ENCODE measurements at places on chromosomes 1 and 21.

GRCh38 chr1:80155371-80155770, 1148.8 kb upstream of the ADGRL4 start:
- H3K4me3 ChIP-seq: no peak overlapping the region
- no peaks in the 10 kb centered on the region for H3K4me1 ChIP-seq
- no peak overlapping the region for H3K27ac ChIP-seq
- no peaks in the 10 kb centered on the region for H3K36me3 ChIP-seq
- no peaks in the 10 kb centered on the region for H3K27me3 ChIP-seq

GRCh38 chr1:113291777-113292602, 98.3 kb upstream of the MAGI3 start:
- DNase-seq: no peak
- H3K4me1 ChIP-seq: no peaks in the 10 kb centered on the region
- no peaks in the 10 kb centered on the region for H3K36me3 ChIP-seq
- peaks cover 2% of the 10 kb centered on the region for H3K27me3 ChIP-seq

DNA sequence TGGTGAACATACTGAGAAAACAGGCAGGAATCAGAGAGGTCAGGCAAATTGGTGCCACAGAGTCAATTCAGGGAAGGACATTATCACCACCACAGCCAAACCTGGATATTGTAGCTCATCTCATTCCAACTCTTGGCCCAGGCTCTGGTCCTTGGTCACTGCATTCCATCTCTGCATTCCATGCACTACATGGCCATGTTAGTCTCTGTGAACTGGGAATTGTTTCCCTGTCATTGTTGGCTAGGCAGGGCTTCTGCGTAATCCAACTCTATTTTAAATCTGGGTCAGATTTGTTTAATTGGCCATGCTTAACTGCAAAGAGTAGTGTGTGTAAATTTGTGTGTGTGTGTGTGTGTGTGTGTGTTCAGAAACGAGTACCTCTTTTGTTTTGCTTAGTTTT, 837.6 kb upstream of the ADAMTS5 start:
- H3K4me3 ChIP-seq: no peak overlapping the region
- DNase-seq: no peak
- H3K27me3 ChIP-seq: no peaks in the 10 kb centered on the region
- no peaks in the 10 kb centered on the region for H3K36me3 ChIP-seq
- H3K4me1 ChIP-seq: no peaks in the 10 kb centered on the region

- H3K4me1 ChIP-seq: peaks cover 10% of the 10 kb centered on the region
- H3K27me3 ChIP-seq: no peaks in the 10 kb centered on the region
- no peak overlapping the region for H3K4me3 ChIP-seq
- no peak for DNase-seq
- 0 out of 2 replicates have a peak, but pooled peaks cover 4% of the 10 kb centered on the region for H3K36me3 ChIP-seq
Observed at GRCh38 chr1:212721388-212722247, 22.0 kb upstream of the BATF3 start.

DNA sequence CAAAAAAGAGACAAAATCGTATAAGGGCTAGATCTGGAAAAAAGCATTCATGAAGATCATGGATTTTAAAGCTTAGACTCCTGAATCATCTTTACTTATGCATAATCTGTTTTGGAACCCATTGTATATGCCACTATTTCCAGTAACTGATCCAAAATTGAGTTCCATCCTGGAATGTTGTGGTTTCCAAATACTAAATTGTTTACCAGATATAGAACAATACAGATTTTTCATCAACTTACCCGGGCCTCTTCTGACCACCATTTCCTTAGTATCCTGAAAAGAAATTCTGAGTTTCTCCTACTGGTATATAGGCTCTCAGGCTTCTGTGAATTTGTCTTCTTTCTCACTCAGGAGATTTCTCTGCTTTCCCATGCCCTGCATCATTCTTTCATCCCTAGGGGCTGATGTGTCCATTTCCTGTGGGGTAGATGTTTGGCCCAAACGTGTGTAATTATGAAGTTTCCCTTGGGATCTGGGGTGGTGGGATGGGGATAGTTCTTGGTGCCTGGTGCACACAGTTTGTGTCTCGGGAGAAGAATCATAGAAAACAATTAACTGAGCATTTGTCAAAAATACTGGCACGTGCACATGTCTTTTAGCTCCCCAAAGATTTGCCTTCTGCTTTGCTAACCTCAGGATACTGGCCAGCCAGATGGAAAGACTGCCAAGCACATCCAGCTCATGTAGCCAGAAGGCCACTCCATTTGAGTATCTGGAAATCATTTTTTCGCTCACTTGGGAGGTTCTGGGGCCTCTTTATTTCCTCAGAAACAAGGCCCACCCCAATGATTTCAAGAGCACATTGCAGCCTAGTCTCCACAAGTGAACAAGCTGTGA, 127.8 kb downstream of the NTMT2 start:
- no peak for DNase-seq
- H3K4me1 ChIP-seq: no peaks in the 10 kb centered on the region
- H3K4me3 ChIP-seq: no peak overlapping the region
- H3K27me3 ChIP-seq: no peaks in the 10 kb centered on the region
- H3K27ac ChIP-seq: no peak overlapping the region

- no peaks in the 10 kb centered on the region for H3K36me3 ChIP-seq
- H3K4me1 ChIP-seq: no peaks in the 10 kb centered on the region
- no peak overlapping the region for H3K27ac ChIP-seq
Observed at GRCh38 chr1:235946571-235946981, 79.9 kb upstream of the LYST start.

- no peaks in the 10 kb centered on the region for H3K4me1 ChIP-seq
- no peak overlapping the region for H3K4me3 ChIP-seq
- no peaks in the 10 kb centered on the region for H3K27me3 ChIP-seq
- H3K36me3 ChIP-seq: no peaks in the 10 kb centered on the region
Observed at GRCh38 chr1:13945856-13946255, 245.9 kb downstream of the PRDM2 start.

DNA sequence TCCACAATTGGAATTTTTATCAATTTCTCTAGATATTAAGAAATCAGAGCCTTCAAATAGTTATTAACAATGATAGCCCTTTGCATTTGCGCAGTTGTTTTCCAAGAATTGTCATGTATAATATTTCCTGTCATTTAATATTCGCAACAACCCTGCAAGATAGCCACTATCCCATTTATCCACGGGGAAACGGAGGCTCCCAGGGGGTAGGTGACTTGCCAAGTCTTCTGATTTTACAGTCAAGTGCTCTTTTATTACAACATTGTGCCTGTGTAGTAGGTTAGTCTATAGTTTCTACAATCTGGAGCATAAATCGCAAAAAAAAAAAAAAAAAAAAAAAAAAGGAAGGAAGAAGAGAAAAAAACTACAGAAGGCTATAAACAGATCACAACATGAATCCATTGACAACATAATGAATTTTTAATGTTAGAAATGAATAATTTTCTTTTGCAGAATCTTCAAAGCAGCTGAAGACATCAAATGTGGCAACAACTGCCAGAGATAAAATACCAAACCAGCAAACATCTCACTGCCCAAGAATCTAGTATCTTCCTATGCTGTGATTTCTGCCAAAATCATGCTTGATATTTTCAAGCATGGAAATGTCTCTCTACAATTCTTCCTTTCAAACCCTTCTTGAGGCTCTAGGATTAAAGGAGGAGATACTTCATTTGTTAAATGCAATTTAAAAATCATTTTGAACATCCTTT, 125.5 kb downstream of the PTPN14 start:
- H3K36me3 ChIP-seq: no peaks in the 10 kb centered on the region
- no peak overlapping the region for H3K4me3 ChIP-seq
- no peak for DNase-seq
- peaks cover 45% of the 10 kb centered on the region for H3K4me1 ChIP-seq
- no peak overlapping the region for H3K27ac ChIP-seq

- no peak overlapping the region for H3K4me3 ChIP-seq
- DNase-seq: no peak
- no peaks in the 10 kb centered on the region for H3K36me3 ChIP-seq
- no peaks in the 10 kb centered on the region for H3K4me1 ChIP-seq
Observed at GRCh38 chr1:18128298-18128697, 20.7 kb downstream of the IGSF21 start.

GRCh38 chr1:100622037-100622436, 84.1 kb downstream of the GPR88 start:
- no peaks in the 10 kb centered on the region for H3K27me3 ChIP-seq
- H3K4me1 ChIP-seq: no peaks in the 10 kb centered on the region
- H3K27ac ChIP-seq: no peak overlapping the region
- no peaks in the 10 kb centered on the region for H3K36me3 ChIP-seq
